DMS79 (cell line): ENCODE measurements at places on chromosomes 7 and 10.

DNA sequence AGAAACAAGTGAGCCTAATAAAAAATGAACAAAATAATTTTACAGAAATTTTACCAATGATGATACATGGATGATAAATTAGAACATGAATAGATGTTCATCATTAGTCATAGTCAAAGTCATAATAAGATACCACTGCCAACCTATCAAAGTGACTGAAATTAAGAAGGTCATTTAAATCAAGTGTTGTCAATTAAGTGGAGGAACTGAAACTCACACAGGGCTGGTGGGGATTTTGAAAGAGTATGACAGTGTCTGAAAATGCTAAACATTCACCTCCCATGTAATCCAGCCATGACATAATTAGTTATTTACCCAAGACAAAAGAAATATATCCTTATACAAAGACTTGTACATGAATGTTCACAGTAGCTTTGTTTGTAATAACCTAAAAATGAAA lies 57.1 kb upstream of the DYNC1I1 start:
- DNase-seq: no peak

- no peak for DNase-seq
Observed at GRCh38 chr7:108114117-108114841, 15.9 kb downstream of the LAMB4 start.

GRCh38 chr7:45416846-45417245 lies 157.3 kb upstream of the ADCY1 start:
- DNase-seq: no peak

DNA sequence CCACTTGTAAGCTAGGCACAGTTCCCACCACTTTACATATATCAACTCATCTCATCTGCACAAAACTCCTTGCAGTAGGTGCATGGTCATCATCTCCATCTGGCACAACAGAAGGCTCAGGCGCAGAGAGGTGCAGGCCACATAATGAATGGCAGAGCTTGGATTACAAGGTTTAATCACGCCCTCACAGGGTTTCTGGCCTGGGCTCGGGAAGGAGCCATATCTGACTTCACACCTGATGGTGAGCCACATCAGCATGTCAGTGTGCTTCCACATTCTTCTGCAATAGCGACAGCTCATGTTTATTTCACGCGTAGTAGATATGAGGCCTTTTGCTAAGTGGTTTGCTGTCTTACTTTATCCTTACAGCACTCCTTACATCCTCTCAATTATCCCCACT lies 650.2 kb downstream of the INHBA start:
- no peak for DNase-seq

DNA sequence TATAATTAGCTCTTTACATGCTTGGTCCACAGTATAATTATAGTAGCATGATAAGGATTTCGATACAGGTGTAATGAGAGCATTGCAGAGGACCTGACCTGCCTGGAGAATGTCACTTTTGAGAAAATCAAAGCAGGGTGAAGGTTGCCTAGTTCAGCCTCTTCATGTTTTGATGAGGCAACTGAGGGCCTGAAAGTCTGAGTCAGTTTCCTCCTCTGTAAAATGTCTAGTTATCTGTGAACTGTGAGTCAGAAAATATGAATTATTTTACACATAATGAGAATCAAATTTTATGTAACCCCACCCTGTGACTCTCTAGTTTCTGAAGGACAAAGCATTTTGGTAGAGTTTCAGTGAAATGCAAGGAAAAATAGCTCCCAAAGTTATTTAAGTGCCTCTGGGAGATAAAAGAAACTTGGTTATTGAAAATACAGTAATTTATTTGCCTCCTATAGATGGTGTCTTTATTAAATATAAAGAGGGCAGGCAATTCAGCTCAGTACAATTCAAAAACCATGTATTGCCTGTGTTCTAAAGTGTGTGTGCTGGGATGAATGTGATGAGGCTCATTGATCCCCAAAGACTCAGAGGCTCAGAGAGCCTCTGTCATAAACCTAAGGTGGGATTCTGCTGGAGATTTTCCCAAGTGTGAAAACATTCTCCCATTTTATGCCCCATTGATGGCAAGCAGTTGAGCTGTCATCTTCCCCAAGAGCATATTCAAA lies 37.3 kb upstream of the SAMD9L start:
- DNase-seq: no peak

GRCh38 chr7:103079836-103080235 lies 4.9 kb downstream of the ARMC10 start:
- no peak for DNase-seq

DNA sequence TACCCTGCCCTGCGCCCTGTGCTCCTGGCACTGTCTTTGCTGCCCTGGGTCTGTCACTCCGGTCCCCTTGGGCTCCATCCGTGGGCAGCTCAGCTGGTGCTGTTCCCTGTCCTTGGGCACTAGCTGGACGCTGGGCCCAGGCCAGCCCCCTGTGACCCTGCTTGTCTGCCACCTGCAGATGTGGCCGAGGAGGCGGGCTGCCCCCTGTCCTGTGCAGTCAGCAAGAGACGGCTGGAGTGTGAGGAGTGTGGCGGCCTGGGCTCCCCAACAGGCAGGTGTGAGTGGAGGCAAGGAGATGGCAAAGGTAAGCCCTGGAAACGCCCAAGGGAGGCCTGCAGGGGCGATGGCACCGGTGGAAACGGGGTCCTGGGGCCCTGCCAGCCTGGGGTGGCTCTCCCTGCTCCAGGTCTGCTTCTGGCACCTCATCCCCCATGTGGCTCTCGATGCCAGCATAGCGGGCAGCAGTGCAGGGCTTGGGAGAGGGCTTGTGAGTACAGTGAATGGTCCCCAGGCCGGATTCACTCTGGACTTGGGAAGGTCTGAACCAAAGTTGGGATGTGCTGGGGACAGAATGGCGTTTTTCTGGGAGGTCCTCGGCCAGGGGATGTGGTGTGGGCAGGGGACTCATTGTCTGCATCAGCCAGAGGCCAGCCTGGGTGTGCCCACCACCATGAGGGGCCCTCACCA lies 26.2 kb upstream of the CSGALNACT2 start:
- DNase-seq: no peak

GRCh38 chr7:84218681-84219080 lies 24.1 kb upstream of the SEMA3A start:
- no peak for DNase-seq

- DNase-seq: no peak
Observed at GRCh38 chr10:43854007-43854406, 205.3 kb upstream of the ZNF32 start.

- no peak for DNase-seq
Observed at GRCh38 chr10:91613411-91614187, 19.3 kb downstream of the PPP1R3C start.

DNA sequence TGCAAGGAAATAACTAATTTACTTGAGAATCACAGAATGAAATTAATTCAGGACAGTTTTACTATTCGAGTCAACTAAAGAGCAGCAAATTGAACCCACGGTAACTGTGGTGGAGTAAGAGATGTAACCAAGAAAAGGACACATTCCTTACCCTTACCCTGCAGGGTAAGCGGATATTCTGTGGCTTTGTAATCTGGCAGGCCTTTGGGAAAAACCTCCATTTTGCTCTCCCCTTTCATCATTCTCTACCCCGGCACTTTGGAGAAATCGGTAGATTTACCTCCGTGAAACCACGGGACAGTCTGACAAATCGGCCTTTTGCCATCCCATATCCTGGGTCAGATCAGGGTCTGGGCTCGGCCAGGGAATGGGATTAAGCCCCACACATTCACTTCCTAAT lies 18.4 kb downstream of the RCC1L start:
- DNase-seq: no peak

- DNase-seq: no peak
Observed at GRCh38 chr7:23696916-23697441, 13.0 kb upstream of the STK31 start.

- peak; percentile 48 for DNase-seq
Observed at GRCh38 chr7:134527979-134528371, 608 bp downstream of the AKR1B10 start.

DNA sequence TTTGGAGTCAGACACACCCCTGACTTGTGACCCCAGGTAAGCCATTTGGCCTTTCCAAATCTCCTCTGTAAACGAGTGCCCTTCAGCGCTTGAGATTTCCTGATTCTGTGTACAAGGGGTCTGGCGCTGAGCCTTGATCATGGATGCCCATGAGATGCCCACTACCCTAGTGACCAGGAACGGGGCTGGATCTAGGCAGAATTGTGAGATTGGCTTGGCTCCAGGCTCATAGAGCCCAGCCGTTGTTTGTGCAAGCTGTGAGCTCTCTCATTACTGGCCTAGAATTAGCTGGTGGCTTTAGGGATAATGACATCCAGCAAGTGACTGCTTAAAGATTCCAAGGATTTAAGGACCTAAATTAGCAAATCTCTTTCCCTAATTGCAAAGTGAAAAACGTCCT lies 84.9 kb downstream of the CAMK1D start:
- DNase-seq: no peak

DNA sequence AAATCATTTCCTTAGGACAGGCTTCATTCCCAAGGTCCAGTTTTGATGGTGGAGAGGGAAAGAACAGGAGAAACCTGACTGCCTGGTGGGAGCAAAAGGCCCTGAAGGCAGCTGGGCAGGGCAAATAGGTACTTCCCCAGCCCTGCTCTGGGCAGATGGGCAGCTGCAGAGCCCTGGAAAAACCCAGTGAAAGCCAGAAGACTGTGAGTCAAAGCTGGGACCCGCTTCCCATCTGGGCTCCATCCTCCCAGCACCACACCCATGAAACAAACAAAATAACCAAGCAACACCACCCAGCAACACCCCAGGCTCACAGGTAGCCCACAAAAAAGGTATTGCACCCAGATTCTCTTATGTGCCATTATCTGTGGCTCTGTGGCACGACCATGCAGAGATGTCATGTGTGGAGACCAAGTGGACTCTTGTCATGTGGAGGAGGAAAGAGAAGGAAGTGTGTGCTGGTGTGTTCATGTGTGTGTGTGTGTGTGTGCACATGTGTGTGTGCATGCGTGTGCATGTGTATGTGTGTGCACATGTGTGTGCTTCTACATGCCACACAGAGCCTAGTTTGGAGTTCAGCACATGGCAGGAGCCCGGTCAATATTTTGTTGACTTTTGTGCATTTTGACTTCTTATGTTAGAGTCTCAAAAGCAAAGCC lies 9.8 kb downstream of the CLRN3 start:
- no peak for DNase-seq

DNA sequence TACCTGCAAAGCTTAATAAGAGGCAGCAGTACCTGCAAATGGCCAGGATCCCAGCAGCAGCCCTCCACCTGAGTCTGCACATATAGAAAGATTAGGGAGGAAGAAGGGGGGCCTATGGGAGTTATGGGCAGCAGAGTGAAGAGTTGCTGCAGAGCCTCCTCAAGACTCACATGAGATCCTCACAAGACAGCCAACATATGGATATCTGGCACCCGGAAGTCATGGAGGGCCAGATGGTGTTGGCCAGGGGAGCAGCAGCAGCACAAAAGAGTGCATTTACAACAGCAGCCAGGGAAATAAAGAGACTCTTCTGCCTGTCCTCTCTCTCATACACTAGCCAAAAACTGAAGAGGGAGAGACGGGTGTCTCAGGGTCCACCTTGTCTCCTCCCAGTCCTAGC lies 4.0 kb upstream of the TAS2R40 start:
- DNase-seq: no peak

GRCh38 chr10:72887043-72887442 lies 6.5 kb upstream of the OIT3 start:
- no peak for DNase-seq

DNA sequence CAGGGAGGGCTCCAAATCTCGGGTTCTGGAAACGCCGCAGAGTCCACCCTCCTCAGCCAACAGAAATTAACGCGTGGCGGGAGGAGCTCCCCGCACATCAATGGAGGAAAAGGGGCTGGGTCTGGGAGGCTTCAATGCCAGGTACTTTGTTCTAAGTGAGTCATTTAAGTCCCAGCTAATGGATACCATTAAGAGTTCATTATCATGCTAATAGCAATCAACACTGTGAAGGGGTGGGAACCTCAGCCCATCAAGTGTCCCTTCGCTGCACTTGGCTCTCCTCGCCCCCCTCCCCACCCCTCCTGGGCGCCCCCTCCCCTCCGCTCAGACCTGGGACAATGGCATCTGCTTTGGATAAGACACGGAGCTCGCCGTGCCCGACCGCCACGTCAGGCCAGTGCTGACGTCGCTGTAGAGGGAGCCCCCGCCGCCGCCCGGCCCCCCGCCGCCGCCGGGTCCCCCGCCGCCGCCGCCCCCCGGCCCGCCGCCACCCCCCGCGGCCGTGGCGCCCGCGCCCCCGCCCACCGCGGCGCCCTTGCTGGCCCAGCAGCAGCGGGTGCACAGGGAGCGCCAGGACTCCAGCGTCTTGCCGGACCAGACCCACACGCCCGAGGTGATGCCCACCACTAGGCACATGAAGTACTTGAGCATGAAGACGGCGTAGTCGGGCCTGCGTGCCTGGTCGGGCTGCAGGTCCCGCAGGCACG lies 2.9 kb downstream of the FZD8 start:
- no peak for DNase-seq

DNA sequence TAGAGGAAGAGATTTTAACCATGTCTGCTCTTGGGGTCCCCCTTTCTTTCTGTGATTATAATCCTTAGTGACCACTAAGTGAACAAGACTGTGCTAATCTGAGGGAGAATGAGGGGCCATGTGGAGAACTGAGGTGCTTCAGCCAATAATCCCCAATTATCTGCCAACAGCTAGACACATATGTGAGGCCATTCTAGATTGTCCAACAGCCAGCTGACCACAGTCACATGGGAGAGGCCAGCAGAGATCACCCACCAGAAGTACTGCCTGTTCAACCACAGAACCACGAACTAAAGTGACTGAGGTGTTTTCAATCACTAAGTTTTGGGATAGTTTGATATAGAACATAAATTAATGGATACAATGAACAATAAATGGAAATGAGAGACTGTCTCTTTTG lies 74.3 kb downstream of the SEMA3E start:
- DNase-seq: no peak

- no peak for DNase-seq
Observed at GRCh38 chr10:6201516-6201975, 1.2 kb upstream of the PFKFB3 start.

DNA sequence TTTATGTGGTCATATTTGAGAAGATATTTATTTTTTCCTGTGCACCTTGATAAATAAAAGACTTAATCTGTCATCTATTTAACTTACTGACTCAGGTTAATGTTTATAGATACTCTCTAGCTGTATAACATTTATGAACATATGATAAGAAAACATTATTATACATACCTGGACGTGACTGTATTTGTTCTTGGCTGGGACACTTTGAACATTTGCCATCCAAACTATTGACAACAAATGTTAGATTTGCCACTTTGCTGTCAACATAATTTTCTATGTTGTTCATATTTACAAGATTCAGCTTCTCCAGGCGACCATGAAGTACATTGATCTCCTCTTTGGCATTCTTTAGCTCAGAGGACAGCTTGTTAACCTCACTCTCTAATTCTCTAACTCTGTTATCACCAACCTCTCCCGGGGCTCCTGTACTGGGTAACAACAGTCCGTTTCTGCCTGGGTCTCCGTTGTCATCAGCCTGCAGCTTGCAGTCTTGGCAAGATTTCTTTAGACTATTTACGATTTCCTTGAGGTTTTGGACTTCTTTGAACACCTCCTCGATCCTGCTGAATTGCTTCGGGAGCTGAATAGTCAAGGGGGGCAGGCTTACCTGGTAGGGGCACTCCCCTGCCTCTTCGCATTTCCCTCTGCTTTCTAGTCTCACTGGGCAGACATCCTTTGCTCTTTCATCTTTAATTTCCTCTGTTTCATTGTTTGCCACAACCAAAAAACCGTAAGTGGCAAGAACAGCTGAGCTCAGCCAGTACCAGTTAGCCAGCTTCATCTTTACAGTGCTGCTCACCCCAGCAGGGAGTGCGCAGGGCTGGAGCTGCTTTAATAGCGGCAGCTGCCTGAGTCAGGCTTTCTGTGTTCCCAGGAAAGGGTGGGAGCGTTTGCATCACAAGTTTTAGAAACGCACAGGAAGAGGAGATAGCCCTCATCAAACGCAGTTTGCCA lies at the start of gene FGL2:
Gene FGL2 (minus strand): TSS at position 807 of the 954 bp plus-strand sequence. CDS start 26 bp downstream, at position 781.
- no peak for DNase-seq

- no peak for DNase-seq
Observed at GRCh38 chr7:42831718-42832522, 80.0 kb downstream of the C7orf25 start.
